Epithelial cell of proximal tubule (primary cell): ENCODE measurements at places on chromosomes 4 and X.

DNA sequence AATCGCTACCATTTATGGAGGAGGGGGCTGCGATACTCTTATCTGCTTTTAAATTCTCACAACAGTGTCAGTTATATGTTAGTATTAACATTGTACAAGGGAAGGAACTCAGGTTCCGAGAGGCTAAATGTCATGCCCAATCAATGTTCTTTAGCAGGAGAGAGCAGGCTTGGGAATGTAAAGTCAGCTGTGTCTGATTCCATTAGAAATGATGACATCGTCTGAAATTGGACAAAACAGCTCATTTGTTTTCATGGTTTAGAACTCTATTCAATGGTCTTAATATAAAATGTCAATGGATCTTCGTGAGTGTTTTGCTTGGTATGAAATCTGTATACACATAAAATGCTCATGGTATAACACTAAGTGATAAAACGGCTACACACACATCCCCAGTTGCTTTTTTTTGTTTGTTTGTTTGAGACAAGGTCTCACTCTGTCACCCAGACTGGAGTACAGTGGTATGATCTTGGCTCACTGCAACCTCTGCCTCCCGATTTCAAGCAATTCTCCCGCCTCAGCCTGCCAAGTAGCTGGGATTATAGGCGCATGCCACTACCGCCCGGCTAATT, 11.9 kb upstream of the SH3KBP1 start:
- no peak for DNase-seq

GRCh38 chrX:66200050-66200664, 36.1 kb downstream of the HEPH start:
- DNase-seq = no peak

GRCh38 chr4:7510066-7510465, 75.3 kb upstream of the PSAPL1 start:
- no peak for DNase-seq

DNA sequence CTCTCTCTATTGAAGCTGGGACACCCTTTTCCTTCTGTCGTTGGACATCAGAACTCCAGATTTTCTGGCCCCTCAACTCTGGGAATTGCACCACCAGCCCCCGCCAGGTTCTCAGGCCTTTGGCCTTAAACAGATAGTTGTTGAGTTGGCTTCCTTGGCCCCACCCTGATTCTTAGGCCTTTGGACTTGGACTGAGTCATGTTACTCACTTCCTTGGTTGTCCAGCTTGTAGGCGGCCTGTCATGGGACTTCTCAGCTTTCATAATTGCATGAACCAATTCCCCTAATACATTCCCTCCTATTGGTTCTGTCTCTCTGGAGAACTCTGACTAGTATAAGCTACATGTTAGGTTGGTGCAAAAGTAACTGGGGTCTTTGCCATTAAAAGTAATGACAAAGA, 195.7 kb downstream of the GPAT3 start:
- no peak for DNase-seq

GRCh38 chr4:143025081-143025704, 159.5 kb upstream of the USP38 start:
- no peak for DNase-seq

GRCh38 chr4:22099896-22100295, 151.3 kb upstream of the KCNIP4 start:
- no peak for DNase-seq

DNA sequence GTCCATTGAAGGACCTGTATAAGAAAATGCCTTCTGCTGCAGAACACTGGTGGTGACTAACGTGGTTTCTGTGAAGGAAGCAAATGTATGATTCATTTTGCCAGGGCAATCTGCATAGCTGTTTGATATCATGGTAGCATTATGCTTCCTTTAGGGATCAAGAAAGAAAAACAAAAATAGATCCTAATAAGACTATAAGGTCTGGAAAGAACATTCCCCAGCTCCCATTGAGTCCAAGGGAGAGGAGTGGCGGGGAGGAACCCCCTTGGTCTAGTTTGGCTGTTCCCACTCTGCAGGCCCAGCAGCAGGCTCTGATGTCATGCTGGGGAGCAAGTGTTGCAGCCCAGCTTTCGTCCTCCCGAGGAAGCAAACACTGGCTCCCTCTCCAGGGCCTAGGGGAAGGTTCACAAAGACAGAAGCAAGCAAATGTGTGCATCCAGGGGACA, 154.5 kb upstream of the GALNT7 start:
- DNase-seq = no peak

DNA sequence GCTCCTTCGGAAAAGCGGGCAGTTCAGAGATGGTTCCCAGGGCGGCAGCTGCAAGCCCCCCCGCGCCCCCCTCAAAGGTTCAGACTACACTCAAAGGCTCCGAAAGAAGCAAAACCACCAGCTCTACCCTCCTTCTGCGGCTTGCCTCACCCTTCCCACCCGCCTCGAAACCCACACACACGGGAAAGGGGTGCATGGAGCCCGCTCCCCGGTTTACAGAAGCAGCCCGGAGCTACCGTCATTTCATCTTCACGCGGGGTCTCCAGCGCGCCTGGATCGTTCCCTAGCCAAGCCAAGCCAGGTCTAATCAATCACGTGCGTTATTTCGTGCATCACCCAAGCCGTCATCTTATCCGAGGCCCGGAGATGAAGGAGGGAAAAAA, 1.2 kb downstream of the NLGN4X start:
- DNase-seq = no peak

- no peak for DNase-seq
Observed at GRCh38 chrX:134671294-134671693, 13.0 kb upstream of the PLAC1 start.

- no peak for DNase-seq
Observed at GRCh38 chr4:39181520-39181904, 817 bp upstream of the WDR19 start.
